ENCODE measurements at places on chromosomes 5 and 9.

- no peak overlapping the region for H3K27ac ChIP-seq
- H3K4me1 ChIP-seq: no peaks in the 10 kb centered on the region
- no peaks in the 10 kb centered on the region for H3K36me3 ChIP-seq
- no peaks in the 10 kb centered on the region for H3K27me3 ChIP-seq
- H3K4me3 ChIP-seq: no peak overlapping the region
Measured at GRCh38 chr5:2801577-2802525, 50.4 kb upstream of the IRX2 start.

- H3K27ac ChIP-seq: no peak overlapping the region
- no peaks in the 10 kb centered on the region for H3K4me1 ChIP-seq
- DNase-seq: no peak
- H3K27me3 ChIP-seq: no peaks in the 10 kb centered on the region
- H3K4me3 ChIP-seq: no peak overlapping the region
- H3K36me3 ChIP-seq: no peaks in the 10 kb centered on the region
Measured at GRCh38 chr9:107647141-107647540, 157.6 kb upstream of the KLF4 start.

GRCh38 chr5:94440015-94440414 is 178.4 kb downstream of the KIAA0825 start:
- H3K36me3 ChIP-seq: no peaks in the 10 kb centered on the region
- no peak overlapping the region for H3K27ac ChIP-seq
- DNase-seq: no peak
- H3K4me1 ChIP-seq: no peaks in the 10 kb centered on the region
- no peaks in the 10 kb centered on the region for H3K27me3 ChIP-seq

- H3K27ac ChIP-seq: no peak overlapping the region
- H3K36me3 ChIP-seq: no peaks in the 10 kb centered on the region
- peaks cover 2% of the 10 kb centered on the region for H3K27me3 ChIP-seq
- no peak for DNase-seq
- H3K4me3 ChIP-seq: no peak overlapping the region
- peaks cover 6% of the 10 kb centered on the region for H3K4me1 ChIP-seq
Measured at GRCh38 chr5:39426051-39426745, 1.4 kb upstream of the DAB2 start.

GRCh38 chr9:89978185-89978584 is 373.4 kb downstream of the GADD45G start:
- DNase-seq: no peak
- H3K4me1 ChIP-seq: no peaks in the 10 kb centered on the region
- no peaks in the 10 kb centered on the region for H3K27me3 ChIP-seq
- no peak overlapping the region for H3K27ac ChIP-seq
- H3K4me3 ChIP-seq: no peak overlapping the region

GRCh38 chr9:35511453-35511852 is 21.5 kb downstream of the RUSC2 start:
- no peaks in the 10 kb centered on the region for H3K27me3 ChIP-seq
- no peaks in the 10 kb centered on the region for H3K36me3 ChIP-seq
- no peaks in the 10 kb centered on the region for H3K4me1 ChIP-seq
- H3K4me3 ChIP-seq: no peak overlapping the region
- no peak overlapping the region for H3K27ac ChIP-seq

DNA sequence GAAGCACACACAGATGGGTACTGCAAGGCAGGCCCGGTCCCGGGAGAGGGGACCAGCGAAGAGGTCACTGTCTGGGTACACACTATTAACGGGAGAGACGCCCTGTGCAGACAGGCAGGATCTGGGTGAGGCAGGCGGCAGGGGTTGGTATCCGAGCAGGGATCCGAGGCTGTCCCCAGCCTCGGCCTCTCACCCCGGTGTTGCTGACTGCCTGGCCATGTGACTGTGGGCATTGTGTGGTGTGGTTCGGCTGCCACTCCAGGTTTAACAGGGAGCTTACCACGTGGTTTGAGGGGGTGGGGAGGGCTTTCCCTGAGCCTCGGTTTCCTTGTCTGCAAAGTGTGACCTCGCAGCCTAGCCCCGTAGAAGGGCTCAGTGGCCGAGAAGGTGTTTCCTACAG is 11.1 kb upstream of the RALGDS start:
- no peaks in the 10 kb centered on the region for H3K27me3 ChIP-seq
- H3K4me3 ChIP-seq: no peak overlapping the region
- H3K27ac ChIP-seq: no peak overlapping the region
- peaks cover 9% of the 10 kb centered on the region for H3K4me1 ChIP-seq
- DNase-seq: no peak

DNA sequence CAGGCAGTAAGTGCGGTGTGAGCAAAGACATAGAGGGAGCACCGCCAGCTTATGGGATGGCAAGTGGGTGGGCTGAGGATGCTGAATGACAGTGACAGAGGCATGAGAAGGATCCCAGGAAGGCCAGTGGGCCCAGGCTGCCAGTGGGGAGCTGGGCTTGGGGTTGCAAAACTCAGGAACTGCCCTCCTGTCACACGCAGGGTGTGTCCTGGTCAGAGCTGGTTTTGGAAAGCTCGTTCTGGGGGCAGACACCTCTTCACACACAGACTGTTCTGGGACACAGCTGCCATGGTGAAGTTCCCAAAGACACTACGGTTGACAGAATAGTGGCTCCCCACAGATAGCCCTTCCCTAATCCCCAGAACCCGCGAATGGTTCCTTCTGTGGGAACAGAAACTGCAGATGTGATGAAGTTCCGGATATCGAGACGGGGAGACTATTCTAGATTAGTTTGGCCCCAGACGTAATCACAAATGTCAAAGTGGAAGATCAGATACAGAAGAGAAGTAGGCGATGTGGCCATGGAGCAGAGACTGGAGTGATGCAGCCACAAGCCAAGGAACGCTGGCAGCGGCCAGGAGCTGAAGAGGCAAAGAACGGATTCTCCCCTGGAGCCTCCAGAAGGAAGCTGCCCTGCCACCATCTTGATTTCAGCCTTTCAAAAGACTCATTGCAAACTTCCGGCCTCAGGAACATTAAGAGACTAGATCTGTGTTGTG is 159.0 kb downstream of the COL23A1 start:
- H3K36me3 ChIP-seq: no peaks in the 10 kb centered on the region
- no peaks in the 10 kb centered on the region for H3K27me3 ChIP-seq
- no peak for DNase-seq
- H3K27ac ChIP-seq: no peak overlapping the region

GRCh38 chr9:3444016-3444415 is 81.8 kb downstream of the RFX3 start:
- no peak overlapping the region for H3K4me3 ChIP-seq
- no peaks in the 10 kb centered on the region for H3K36me3 ChIP-seq
- H3K27me3 ChIP-seq: no peaks in the 10 kb centered on the region
- H3K27ac ChIP-seq: no peak overlapping the region

Measured in H1 (cell line).